Transverse colon (tissue), 4 donors: ENCODE measurements at places on chromosomes 1 and 21. TPM values are rescaled to one million over a fixed set of nuclear protein-coding genes. Genes with fewer than 3 reads are reported as not detected.

GRCh38 chr1:30437059-30437576 lies 286.3 kb downstream of the MATN1 start:
- no peak overlapping the region for H3K27ac ChIP-seq
- H3K27me3 ChIP-seq = peaks cover 3% of the 10 kb centered on the region
- no peaks in the 10 kb centered on the region for H3K36me3 ChIP-seq
- H3K4me3 ChIP-seq = no peak overlapping the region

DNA sequence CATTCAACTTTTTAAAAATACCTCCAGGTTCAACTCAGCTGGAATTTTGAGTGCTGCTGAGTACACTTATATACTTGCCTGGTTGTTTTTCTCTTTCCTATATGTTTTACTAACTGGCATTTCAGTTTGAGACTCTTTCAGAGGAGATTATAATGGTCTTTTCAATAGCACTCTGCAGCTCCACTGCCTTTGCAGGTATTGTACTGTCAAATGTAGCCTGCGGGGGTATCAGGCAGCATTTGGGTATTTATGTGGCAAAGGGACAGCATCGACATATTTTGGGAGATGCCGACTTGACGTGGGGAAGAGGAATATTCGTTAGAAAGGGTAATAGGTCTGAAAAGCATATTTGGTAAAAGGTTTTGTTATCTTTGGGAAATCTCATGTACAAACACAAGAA lies 11.1 kb upstream of the TGFBR3 start:
- no peak overlapping the region for H3K4me3 ChIP-seq
- H3K27ac ChIP-seq = no peak overlapping the region
- no peaks in the 10 kb centered on the region for H3K4me1 ChIP-seq
- no peaks in the 10 kb centered on the region for H3K27me3 ChIP-seq

- peak overlapping the region; percentile 92 for H3K27ac ChIP-seq
- peaks cover 18% of the 10 kb centered on the region for H3K36me3 ChIP-seq
- H3K4me1 ChIP-seq = peaks cover 13% of the 10 kb centered on the region
- peak; percentile 75 for DNase-seq
- no peaks in the 10 kb centered on the region for H3K27me3 ChIP-seq
These were observed 991 bp downstream of the SELENBP1 start for GRCh38 chr1:151371370-151372057.

- no peak overlapping the region for H3K4me3 ChIP-seq
- H3K36me3 ChIP-seq = no peaks in the 10 kb centered on the region
- peak overlapping the region; percentile 18 for H3K27ac ChIP-seq
- no peaks in the 10 kb centered on the region for H3K27me3 ChIP-seq
- peaks cover 10% of the 10 kb centered on the region for H3K4me1 ChIP-seq
- no peak for DNase-seq
These were observed 141.1 kb upstream of the IRF2BP2 start for GRCh38 chr1:234750922-234751627.

DNA sequence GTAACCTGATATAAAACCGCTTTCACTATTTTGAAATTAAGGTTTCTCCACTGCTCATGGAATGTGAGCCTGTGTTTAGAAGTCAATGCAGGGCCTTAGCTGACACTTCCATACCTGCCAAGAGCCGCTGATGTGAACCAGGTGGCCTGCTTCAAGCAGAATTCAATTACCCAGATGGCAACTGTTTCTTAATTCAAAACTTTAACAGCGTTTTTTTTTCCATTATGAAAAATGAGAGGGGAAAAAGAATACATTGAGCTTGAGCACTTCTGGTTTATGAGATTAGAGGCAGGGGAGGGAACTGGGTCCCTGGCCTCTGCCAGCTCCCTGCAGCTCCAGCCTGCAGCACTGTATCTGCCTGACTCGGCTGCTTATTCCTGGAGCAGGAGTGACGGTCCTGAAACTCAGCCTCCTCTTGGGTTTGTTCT lies 7.7 kb upstream of the ATP1A1 start:
- no peak overlapping the region for H3K4me3 ChIP-seq
- no peak overlapping the region for H3K27ac ChIP-seq
- H3K36me3 ChIP-seq = no peaks in the 10 kb centered on the region
- H3K27me3 ChIP-seq = no peaks in the 10 kb centered on the region
- H3K4me1 ChIP-seq = no peaks in the 10 kb centered on the region
- no peak for DNase-seq

GRCh38 chr1:168490306-168490705 lies 53.5 kb downstream of the XCL2 start:
- DNase-seq = no peak
- H3K36me3 ChIP-seq = no peaks in the 10 kb centered on the region
- peak overlapping the region; percentile 27 for H3K27ac ChIP-seq
- no peak overlapping the region for H3K4me3 ChIP-seq
- no peaks in the 10 kb centered on the region for H3K27me3 ChIP-seq
- peaks cover 42% of the 10 kb centered on the region for H3K4me1 ChIP-seq

GRCh38 chr1:176557543-176558258 lies 94.7 kb downstream of the PAPPA2 start:
- DNase-seq = no peak
- H3K36me3 ChIP-seq = no peaks in the 10 kb centered on the region

The DLGAP3 gene
- total RNA-seq = 0.16 TPM
